ENCODE measurements at places on chromosomes 2 and 18.
A peak's percentile ranks its signal among the peaks of the same experiment; 100 is the strongest.

- DNase-seq, result no peak
These were observed 233.1 kb downstream of the SEPTIN10 start for GRCh38 chr2:109380502-109381326.

GRCh38 chr2:194116861-194117260 is 1540.2 kb upstream of the SLC39A10 start:
- DNase-seq, result no peak

- no peak for DNase-seq
These were observed 67.3 kb downstream of the MYO5B start for GRCh38 chr18:50127516-50128210.

- DNase-seq, result no peak
These were observed 64.0 kb upstream of the STK39 start for GRCh38 chr2:168311261-168311910.

GRCh38 chr2:206260188-206261012 is 14.1 kb upstream of the ZDBF2 start:
- no peak for DNase-seq

GRCh38 chr2:35410431-35411061 is 945.0 kb upstream of the CRIM1 start:
- peak; percentile 2 for DNase-seq

DNA sequence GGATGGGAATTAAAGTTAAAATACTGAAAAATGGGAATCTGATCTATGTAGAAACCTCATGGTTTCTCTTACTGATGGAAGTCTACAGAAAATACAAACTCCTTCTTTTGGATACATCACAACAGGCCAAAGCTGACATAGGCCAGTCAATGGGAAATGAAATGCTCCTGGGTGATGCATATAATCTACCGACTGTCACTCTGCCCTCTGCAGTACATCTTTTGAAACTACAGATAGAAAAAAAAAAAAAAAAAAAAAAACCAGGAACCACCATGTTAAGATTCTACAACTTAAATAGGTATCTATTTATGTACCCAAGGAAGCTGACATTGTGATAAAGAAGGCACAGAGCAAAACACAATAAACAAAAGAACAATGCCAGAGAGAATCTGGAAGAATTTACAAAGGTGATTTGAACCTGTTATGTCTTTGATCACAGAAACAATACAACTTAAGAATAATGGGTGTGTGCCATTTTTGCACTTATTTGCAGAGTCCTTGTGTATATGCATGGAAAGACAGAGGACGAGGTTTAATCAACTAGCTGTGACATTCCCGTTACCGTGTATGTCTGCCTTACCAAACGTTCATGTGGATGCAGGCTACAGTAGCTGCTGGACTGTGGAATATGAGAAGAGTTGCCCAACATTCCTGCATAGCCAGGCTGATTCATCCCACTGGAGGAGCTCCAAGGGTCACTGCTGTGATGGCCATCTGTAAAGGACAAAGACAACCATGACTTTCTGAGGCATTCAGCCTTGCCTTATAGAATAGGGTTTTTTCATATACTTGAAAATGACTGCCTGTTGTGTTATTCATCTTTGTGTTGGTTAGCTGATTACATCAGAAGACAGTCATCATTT is 312.7 kb downstream of the TCF4 start:
- no peak for DNase-seq

DNA sequence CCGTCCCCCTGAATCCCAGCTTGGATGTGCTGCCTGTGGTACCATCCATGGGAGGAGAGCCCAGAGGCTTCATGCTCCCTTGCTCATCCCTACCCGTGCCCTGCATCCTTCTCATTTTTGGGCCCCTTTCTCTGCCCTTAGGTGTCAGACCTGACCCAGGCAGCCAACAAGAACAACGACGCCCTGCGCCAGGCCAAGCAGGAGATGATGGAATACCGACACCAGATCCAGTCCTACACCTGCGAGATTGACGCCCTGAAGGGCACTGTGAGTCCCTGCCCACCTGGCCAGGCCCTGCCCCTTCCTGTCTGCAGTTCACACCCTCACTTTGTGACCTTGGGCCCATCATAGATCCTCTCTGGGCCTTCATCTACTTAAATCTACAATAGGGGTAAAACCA is 2.5 kb downstream of the DES start:
- no peak for DNase-seq

GRCh38 chr2:1638281-1638860 is 105.9 kb downstream of the PXDN start:
- no peak for DNase-seq

DNA sequence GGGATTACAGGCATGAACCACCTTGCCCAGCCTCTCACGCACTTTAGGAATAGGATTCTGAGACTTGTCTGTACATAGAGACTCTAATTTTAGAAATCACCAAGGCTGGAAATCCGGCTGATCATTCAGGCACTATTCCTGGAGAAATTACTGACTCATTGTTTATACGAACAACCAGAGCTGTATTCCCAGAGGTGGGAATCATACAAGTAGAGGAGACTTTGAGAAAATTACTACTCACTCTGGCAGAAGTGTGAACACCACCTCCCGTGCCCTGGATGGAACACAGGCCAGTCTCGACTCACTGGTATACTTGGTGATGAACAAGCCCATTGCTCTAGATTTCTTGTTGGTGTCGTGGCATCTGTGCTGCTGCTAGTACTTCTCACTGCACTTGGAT is 5.8 kb upstream of the ADNP2 start:
- DNase-seq, result no peak

DNA sequence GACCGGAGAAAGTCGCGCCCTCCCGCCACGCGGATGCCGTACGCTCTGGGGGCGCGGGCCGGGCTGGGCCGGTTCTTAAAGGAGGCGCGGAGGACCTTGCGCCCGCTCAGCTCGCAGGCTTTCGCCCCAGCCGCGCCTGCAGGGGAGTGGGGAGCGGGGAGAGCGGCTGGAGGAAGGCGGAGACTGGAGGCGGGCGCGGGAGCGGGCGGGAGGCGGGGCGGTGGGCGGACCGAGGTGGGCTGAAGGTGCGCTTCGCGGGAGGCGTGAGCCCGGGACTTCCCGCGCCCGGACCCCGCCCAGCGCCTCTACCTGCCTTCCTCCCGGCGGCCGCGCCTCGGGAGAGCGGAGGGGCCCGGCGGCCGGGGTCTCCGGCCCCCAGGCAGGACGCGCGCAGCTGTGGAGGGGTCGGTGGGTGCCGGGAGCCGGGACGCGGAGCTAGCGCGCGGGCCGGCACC is at the start of gene ADRA2B:
Gene ADRA2B, minus strand, starts transcription at position 148 of the 455 bp plus-strand sequence. CDS start 422 bp downstream, outside the sequence.
- peak; percentile 59 for DNase-seq

- no peak for DNase-seq
These were observed 66.2 kb upstream of the LCLAT1 start for GRCh38 chr2:30380824-30381223.

GRCh38 chr2:63591566-63592175 is 2.9 kb downstream of the MDH1 start:
- DNase-seq, result peak; percentile 78

GRCh38 chr2:190881598-190882410 is 1.2 kb downstream of the GLS start:
- peak; percentile 8 for DNase-seq

- DNase-seq, result no peak
These were observed 6.2 kb downstream of the PELI1 start for GRCh38 chr2:64137996-64138395.

- DNase-seq, result no peak
These were observed 342.8 kb downstream of the DYSF start for GRCh38 chr2:71796174-71796593.

DNA sequence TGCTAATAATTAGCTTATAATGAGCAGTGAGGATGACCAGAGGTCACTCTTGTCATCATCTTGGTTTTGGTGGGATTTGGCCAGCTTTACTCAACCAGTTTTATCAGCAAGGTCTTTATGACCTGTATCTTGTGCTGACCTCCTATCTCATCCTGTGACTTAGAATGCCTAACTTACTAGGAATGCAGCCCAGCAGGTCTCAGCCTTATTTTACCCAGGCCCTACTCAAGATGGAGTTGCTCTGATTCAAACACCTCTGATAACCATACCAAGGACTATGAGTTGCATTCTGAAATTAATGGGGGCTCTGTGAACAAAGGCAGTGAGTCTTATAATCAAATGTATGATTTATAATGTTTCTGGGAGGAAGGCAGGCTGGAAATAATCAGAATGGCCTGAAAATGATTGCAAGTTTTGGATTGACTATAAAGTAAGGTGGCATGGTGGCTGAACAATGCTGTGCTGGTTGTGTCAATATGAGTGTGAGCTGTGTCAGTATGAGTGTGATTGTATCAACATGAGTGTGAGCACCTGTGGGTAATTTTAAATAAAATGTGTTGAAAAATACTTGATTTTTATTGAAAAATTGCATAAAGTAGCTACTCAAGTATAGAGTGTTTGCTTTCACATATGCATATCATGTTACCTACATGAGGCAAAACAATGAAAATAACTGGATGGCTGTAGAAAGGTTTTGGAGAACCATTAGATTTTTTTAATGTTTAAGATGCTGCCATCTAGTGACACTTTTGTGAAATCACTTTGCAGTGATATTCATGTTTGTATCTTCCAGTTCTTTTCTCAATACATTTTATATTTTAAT is 103.0 kb downstream of the KYNU start:
- DNase-seq, result no peak

GRCh38 chr2:147482111-147482895 is 362.5 kb upstream of the ACVR2A start:
- no peak for DNase-seq

DNA sequence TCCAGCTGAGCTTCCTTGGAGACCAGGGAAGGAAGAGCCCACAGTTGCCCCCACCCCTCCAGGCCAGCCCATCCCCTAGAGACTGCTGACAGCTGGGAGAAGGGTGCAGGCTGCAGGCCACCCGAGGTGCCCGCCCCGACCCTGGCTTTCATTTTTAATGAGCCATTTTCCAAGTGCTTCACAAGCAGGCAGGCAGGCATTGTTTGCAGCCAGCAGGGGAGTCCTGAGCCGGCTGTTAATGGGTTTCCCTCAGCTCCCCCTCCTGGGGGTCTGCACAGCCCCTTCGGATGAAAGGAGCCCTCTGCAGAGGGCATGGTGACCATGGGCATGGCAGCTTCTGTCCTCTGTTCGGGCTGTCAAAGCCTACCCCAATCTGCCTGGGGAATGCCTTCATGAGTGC is 94.5 kb downstream of the ZBTB7C start:
- no peak for DNase-seq

- DNase-seq, result no peak
These were observed 3.6 kb downstream of the ZNF516 start for GRCh38 chr18:76491473-76491775.

- DNase-seq, result no peak
These were observed 416.5 kb downstream of the SLC4A3 start for GRCh38 chr2:220043990-220044335.

DNA sequence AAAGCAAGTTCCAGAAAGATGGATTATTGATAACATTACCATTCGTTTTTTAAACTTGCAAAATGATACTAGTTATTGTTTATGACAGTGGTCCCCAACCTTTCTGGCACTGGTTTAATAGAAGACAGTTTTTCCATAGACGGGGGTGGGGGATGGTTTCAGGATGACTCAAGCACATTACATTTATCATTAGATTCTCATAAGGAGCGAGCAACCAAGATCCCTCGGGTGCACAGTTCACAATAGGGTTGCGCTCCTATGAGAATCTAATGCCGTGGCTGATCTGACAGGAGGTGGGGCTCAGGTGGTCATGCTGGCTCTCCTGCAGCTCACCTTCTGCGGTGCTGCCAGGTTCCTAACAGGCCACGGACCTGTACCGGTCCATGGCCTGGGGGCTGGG is 86.2 kb downstream of the BCL2 start:
- no peak for DNase-seq

- no peak for DNase-seq
These were observed 130.1 kb upstream of the KCNJ3 start for GRCh38 chr2:154568413-154568812.

DNA sequence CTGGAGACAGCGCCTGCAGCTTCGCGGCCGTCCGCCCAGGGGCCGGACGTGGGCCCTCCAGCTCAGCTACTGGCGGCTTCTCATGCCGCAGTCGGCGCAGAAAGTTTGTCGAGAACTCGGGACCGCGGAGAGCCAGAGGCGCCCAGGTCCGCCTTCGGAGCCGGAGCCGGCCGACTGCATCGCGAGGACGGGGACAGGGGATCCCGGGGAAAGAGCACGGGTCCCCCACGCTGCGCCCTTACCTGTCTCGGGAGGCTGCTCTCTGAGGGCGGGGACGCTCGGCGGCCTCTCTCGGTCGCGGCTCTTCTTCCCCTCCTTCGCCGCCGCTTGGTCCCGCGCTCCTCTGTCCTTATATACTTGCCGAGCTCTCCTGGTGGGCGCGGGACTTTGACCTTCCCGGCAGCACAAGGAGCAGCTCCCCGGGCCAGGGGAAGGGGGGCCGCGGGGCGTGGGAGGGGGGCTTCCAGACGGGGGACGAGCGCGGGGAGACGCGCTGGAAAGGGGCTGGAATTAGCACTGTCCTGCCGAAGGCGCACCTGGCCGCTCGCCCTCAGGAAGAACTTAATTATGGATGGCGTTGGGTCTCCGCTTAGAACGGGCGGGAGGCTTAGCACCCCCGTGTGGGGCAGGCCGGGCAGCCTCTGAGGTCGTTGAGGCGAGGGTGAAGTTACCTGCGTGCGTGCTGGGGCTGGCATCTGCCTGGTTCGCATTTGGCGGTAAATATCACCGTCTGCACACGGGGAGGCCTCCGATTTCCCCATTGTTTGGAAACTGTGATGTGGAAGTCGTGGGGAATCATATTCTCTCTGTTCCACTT is at the start of gene POMC:
Gene POMC, minus strand, starts transcription at position 325 of the 817 bp plus-strand sequence. CDS start 3,808 bp downstream, outside the sequence.
- no peak for DNase-seq

GRCh38 chr2:139201516-139201915 is 421.3 kb upstream of the NXPH2 start:
- DNase-seq, result no peak

- DNase-seq, result peak; percentile 56
These were observed 112.4 kb upstream of the ZNF236 start for GRCh38 chr18:76709659-76710645.

DNA sequence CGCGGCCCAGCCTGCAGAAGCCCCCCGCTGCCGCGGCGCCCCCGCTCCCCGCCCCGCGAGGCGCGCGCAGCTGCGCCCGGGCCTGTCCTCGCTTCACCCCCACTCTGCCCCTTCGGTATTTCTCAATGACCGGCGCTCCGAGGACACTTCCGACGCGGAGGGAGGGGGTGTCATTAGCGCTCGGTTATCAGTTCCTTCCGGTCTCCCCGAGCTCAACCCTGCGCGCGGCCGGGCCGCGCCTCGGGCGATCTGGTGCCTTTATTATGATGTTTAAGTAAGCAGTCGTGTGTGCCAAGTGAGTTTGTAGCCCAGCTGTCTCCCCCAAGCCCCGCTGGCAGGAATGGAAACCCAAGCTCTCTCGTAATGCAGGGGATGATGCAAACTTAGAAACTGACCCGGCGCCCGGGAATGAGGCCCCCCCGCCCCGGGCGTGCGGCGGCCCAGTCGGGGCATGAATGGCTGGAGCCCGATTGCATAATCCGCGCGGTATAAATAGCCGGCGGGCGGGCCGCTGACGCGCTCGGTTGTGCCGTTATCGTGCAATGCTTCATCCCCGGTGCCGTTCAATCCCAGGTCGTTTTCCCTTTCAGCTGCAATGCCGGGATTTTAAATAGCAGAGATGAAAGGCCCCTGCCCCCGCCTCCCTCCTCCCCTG is 3.9 kb upstream of the SPRED2 start:
- peak; percentile 34 for DNase-seq

- no peak for DNase-seq
These were observed 25.6 kb upstream of the INSIG2 start for GRCh38 chr2:118062669-118063068.

All from NCI-H1048 (cell line).